CD8-positive, alpha-beta memory T cell (primary cell): ENCODE measurements at places on chromosomes 4 and X. TPM values are rescaled to one million over a fixed set of nuclear protein-coding genes. Genes with fewer than 3 reads are reported as not detected.
A peak's percentile ranks its signal among the peaks of the same experiment; 100 is the strongest.

Gene MGAT4D
- total RNA-seq: not detected

GRCh38 chr4:101967697-101968346, 177.3 kb downstream of the BANK1 start:
- no peaks in the 10 kb centered on the region for H3K4me1 ChIP-seq
- no peak overlapping the region for H3K4me3 ChIP-seq
- H3K27ac ChIP-seq: no peak overlapping the region
- no peaks in the 10 kb centered on the region for H3K27me3 ChIP-seq
- no peaks in the 10 kb centered on the region for H3K36me3 ChIP-seq
- DNase-seq: no peak

Gene ADRA2C
- total RNA-seq: not detected

Gene PWWP3B
- total RNA-seq: not detected

DNA sequence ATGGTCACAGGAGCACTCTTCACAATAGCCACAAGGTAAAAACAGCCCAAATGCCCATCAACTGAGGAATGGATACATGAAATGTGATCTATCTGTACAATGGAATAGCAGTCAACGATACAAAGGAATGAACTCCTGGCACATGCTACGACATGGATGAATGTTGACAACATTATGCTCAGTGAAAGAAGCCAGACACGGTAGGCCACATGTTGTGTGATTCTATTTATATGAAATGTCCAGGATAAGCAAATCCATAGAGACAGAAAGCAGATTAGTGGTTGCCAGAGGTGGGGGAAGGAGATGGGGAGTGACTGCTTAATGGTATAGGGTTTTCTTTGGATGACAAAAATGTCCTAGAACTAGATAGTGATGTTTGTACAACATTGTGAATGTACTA, 58.7 kb upstream of the GPM6B start:
- H3K27me3 ChIP-seq: no peaks in the 10 kb centered on the region
- H3K36me3 ChIP-seq: no peaks in the 10 kb centered on the region
- no peaks in the 10 kb centered on the region for H3K4me1 ChIP-seq
- DNase-seq: no peak
- H3K4me3 ChIP-seq: no peak overlapping the region

GRCh38 chr4:53522334-53522733, 69.0 kb downstream of the LNX1 start:
- no peaks in the 10 kb centered on the region for H3K27me3 ChIP-seq
- no peaks in the 10 kb centered on the region for H3K36me3 ChIP-seq
- no peak overlapping the region for H3K27ac ChIP-seq
- no peak overlapping the region for H3K4me3 ChIP-seq
- H3K4me1 ChIP-seq: no peaks in the 10 kb centered on the region

Gene VEGFC
- not detected for total RNA-seq

DNA sequence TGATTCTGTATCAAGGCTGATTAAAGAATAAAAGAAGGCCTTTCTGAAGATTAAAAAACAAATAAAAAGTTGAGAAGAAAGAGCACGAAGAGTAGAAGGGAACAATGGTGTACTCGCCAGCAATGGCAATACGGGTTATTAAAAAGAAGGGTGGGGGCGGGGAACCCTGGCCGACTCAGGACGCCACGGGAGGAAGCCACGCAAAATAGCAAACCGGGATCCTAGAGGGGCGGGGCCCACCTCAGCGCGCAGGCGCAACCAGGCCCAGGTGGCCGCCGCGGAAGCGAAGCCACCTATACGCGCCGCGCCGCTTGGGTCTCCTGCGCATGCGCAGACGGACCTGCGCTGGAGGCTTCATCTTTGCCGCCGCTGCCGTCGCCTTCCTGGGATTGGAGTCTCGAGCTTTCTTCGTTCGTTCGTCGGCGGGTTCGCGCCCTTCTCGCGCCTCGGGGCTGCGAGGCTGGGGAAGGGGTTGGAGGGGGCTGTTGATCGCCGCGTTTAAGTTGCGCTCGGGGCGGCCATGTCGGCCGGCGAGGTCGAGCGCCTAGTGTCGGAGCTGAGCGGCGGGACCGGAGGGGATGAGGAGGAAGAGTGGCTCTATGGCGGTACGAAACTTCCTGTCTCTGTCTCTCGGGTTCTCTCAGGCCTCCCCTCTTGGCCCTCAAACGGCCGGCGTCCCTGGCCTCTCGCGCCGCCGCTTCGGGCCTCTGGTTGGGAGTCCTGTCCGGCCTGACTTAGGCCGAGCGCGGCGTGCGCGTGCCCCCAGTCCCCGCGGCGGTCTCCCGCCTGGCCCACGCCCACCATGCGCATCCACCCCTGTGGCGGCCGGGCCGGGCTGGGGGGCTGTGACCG, at the start of gene FIP1L1:
TSS of gene FIP1L1 (plus strand) at position 323 of the 852 bp plus-strand sequence. CDS start at position 521, 198 bp downstream.
- DNase-seq: peak; percentile 97
- no peaks in the 10 kb centered on the region for H3K27me3 ChIP-seq
- peak within 1 kb of the TSS; percentile 91 for H3K27ac ChIP-seq
- peaks cover 32% of the 10 kb centered on the region for H3K4me1 ChIP-seq
- peak within 1 kb of the TSS; percentile 83 for H3K4me3 ChIP-seq

DNA sequence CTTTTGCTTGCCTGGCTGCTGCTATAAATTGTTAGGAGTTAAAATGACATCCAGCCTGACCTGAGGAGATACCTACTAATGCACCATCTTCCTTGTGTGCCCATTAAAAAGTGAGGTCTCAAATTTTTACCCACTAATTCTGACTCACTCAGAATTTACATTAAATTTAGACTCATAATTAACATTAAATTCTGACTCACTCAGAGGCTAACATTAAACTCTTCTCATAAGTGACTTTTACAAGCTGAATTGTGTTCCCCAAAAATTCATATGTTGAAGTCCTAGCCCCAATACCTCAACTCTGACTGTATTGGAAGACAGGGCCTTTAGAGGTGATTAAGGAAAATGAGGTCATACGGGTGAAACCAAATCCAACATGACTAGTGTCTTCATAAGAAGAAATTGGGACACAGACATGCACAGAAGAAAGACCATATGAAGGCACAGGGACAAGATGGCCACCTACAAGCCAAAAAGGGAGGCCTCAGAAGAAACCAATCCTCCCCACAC, 11.8 kb downstream of the CASP6 start:
- peaks cover 12% of the 10 kb centered on the region for H3K36me3 ChIP-seq
- H3K27me3 ChIP-seq: no peaks in the 10 kb centered on the region
- peak overlapping the region; percentile 23 for H3K4me3 ChIP-seq

DNA sequence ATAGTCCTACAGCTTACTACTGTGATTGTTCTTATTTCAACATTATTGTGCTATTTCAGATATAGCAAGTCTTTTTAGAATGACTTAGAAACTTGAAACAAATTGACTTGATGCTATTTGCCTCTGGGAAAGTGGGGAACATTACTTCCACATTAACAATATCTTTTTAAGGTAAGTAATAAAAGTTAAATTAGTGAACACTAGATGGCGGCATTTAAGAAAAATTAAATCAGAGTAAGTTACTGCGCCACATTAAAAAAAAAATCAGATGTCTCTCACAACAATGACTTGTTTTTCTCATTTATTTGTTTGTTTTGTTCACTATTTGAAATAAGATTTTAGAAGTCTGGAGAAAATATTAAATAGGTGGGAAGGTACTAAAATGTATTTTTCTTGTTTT, 1026.9 kb upstream of the SLIT2 start:
- H3K36me3 ChIP-seq: no peaks in the 10 kb centered on the region
- no peaks in the 10 kb centered on the region for H3K27me3 ChIP-seq
- no peak for DNase-seq
- no peak overlapping the region for H3K4me3 ChIP-seq
- H3K27ac ChIP-seq: no peak overlapping the region

GRCh38 chr4:155007660-155008176, 200.7 kb upstream of the NPY2R start:
- no peaks in the 10 kb centered on the region for H3K36me3 ChIP-seq
- no peaks in the 10 kb centered on the region for H3K27me3 ChIP-seq
- no peak for DNase-seq
- H3K4me1 ChIP-seq: no peaks in the 10 kb centered on the region
- no peak overlapping the region for H3K4me3 ChIP-seq

Gene CT83
- total RNA-seq: not detected

DNA sequence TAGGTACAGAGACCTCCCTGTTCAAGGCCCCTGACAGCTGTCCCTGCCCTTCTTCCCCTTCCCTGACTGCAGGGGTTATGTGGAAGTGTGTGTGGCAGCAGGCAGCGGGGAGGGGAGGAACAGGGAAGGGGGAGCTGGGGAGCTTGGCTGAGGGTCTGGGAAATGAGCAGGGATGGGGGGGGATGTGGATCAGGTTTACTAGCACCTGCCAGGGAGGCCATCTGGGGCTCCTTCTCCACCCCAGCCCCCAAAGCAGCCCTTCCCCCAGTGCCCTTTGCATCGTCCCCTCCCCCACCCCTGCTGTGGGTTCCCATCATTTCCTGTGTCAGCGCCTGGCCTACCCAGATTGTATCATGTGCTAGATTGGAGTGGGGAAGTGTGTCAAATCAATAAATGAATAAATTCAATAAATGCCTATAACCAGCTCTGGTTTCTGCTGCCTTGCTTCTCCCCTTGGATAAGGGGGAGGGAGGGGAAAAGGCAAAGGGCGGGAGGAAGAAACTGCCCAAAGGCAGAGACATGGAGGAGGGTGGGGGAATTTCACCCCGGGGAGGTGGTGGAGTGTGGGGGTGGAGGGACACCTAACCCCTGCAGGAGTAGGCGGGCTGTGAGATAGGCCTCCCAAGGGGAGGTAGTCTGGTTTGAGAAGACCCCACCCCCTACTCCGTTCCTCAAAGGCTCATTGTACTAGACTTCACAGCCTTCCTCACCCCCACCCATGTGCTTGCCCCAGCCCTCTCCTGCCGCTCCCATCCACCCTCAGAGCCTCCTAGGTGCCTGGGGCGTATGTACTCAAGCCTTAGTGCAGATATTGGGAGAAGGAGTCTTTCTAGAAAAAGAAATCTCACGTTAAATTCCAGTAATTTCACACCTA, 3.2 kb downstream of the CXorf65 start:
- peak; percentile 66 for DNase-seq
- H3K27me3 ChIP-seq: no peaks in the 10 kb centered on the region
- peak overlapping the region; percentile 46 for H3K4me3 ChIP-seq

Gene DMD
- total RNA-seq: 0.40 TPM

DNA sequence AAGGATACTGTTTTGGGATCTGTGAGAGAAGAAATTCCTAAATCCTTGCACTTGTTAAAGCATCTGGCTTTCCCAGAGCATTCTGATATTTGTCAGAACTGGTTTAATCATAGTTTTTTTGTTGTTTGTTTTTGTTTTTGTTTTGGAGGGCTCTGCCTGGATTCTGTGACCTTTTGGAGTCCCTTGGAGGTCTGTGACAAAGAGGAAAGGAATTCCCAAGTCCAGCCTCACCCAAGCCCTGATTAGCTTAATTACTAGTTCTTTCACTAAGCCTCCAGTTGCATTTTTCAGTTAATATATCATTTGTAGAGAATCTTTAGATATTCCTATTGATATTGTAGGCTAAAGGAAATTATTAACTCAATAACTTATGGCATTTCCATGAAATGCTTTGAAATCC, 711 bp downstream of the ACE2 start:
- H3K4me3 ChIP-seq: no peak overlapping the region
- H3K36me3 ChIP-seq: no peaks in the 10 kb centered on the region
- no peak overlapping the region for H3K27ac ChIP-seq

DNA sequence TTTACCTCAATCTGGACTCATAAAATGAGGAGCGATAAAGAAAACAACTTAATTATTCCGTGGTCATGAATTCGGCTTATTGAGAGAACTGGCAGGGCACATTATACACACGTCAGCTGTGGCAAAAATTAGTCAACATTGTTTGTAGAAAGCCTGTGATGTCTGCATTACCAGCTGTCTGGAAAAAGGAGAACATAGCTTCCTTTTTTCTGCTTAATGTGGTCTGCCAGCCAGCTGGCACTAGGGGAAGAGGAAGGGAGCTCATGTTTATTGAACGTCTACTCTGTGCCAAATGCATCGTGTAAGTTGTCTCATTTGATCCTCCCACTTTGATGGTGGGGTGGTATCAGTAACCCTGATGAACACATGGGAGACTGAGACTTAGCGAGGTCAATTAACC, 367.6 kb downstream of the ARHGAP24 start:
- no peak overlapping the region for H3K4me3 ChIP-seq
- no peaks in the 10 kb centered on the region for H3K4me1 ChIP-seq
- H3K27me3 ChIP-seq: no peaks in the 10 kb centered on the region
- H3K36me3 ChIP-seq: no peaks in the 10 kb centered on the region
- no peak overlapping the region for H3K27ac ChIP-seq
- no peak for DNase-seq

GRCh38 chr4:176767183-176767582, 25.5 kb downstream of the VEGFC start:
- no peaks in the 10 kb centered on the region for H3K36me3 ChIP-seq
- no peaks in the 10 kb centered on the region for H3K4me1 ChIP-seq
- H3K4me3 ChIP-seq: no peak overlapping the region
- H3K27me3 ChIP-seq: no peaks in the 10 kb centered on the region

Gene RAB9A
- total RNA-seq: 27.1 TPM

Gene RTL5
- total RNA-seq: 1.0 TPM

GRCh38 chrX:49260221-49260985, 4.1 kb downstream of the FOXP3 start:
- DNase-seq: no peak
- H3K4me3 ChIP-seq: no peak overlapping the region
- H3K36me3 ChIP-seq: no peaks in the 10 kb centered on the region

GRCh38 chrX:38336538-38337240, 9.4 kb upstream of the RPGR start:
- no peak overlapping the region for H3K4me3 ChIP-seq
- no peaks in the 10 kb centered on the region for H3K27me3 ChIP-seq
- no peak overlapping the region for H3K27ac ChIP-seq
- DNase-seq: no peak

Gene DMRTC1
- not detected for total RNA-seq

DNA sequence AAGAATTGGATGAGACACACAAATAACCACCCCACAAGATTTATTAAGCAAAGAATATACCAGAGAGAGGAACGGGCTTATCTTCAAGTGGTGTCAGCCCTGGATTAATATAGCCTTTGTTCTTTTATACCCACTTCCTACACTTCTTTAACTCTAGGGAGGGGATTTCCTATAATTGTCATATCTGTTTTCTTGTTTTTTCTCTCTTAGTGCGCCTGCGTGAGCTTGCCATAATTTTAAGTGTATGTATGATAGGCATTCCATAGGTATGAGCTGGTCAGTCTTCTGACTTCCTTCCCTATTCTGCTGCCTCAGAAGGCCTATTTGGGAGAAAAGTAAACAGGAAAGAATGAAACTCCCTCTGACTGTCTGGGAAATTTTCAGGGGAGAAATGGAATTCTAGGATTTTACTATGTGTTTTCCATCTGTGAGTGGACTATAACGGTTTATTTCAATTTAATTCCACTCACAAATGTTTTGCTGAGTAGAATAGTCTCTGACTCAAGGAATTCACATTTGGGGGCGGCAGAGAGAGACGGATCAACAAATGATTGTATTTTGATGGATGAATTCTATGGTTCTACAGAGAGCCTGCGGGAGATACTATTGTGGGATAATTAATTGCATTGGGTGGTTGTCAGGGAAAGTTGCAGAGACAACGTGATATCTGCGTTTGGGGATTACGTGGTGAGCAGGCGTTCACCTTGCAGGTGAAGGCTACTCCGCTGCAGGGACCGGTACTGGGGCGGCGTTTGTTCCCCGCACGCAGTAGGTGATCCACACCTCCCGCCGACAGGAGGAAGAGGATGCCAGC, 626 bp upstream of the CEP135 start:
- no peaks in the 10 kb centered on the region for H3K36me3 ChIP-seq
- H3K27ac ChIP-seq: peak overlapping the region; percentile 82
- peak overlapping the region; percentile 87 for H3K4me3 ChIP-seq
- peaks cover 29% of the 10 kb centered on the region for H3K4me1 ChIP-seq
- no peaks in the 10 kb centered on the region for H3K27me3 ChIP-seq
- DNase-seq: peak; percentile 56

- H3K4me1 ChIP-seq: no peaks in the 10 kb centered on the region
- no peak for DNase-seq
- no peak overlapping the region for H3K27ac ChIP-seq
- no peaks in the 10 kb centered on the region for H3K36me3 ChIP-seq
- H3K27me3 ChIP-seq: no peaks in the 10 kb centered on the region
Observed at GRCh38 chrX:124902953-124903352, 416.7 kb upstream of the TEX13C start.
